NCI-H446 treated with DMSO at 0.1 percent for 48 hours (cell line): ENCODE measurements at places on chromosomes 3 and 15.

DNA sequence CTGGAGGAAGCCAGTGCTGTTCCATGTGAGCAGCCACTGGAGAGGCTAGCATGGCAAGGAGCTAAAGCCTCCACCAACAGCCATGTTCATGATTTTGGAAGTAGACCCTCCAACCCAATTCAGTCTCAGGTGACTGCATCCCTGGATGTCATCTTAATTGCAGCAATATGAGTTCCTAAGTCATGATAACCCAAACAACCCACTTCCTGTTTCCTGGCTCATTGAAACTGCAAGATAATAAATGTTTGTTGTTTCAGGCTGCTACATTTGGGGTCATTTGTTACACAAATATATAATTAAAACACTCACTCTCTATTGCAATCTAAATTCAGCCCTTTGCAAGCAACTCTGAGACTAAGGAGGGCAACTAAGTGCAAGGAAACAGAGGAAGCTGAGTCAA lies 62.4 kb upstream of the SLC24A5 start:
- DNase-seq: no peak

DNA sequence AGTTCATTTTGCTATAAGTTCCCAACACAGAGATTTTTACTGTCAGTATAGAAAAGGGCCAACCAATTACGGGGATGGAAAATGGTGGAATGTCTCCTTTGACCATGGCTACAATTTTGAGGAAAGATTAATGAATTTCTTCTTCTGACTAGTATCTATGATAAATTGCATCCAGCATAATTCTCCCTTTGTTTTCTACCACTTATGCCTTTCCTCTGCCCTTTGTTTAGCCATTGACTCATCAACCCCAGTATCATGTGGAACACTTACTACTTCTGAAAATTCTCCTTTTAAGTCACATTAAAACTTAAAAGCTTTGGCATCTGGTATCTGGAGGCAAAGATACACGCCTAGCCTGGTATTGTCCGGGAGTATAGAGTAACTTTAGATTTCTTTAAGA lies 92.9 kb upstream of the CADPS start:
- DNase-seq: no peak

DNA sequence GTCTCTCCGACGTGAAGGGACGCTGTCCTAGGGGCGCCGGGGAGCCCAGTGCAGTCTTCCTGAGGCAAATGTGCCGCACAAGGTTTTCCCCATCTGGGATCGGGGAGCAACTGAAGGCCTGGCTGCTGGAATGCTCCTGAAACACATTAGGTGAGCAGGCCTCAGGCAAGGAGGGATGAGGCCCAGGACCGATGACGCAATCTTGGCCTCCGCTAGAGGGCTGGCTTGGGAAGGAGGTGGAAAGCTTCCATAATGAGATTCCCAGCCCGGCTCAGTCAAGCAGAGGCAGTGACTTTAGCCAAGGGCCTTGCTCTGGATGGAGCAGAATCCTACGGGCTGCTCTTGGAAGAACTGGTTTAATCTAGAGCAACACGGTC lies 50.8 kb downstream of the CPN2 start:
- DNase-seq: peak; percentile 65

- DNase-seq: no peak
Measured at GRCh38 chr15:55546718-55547117, 38.7 kb upstream of the DNAAF4 start.

DNA sequence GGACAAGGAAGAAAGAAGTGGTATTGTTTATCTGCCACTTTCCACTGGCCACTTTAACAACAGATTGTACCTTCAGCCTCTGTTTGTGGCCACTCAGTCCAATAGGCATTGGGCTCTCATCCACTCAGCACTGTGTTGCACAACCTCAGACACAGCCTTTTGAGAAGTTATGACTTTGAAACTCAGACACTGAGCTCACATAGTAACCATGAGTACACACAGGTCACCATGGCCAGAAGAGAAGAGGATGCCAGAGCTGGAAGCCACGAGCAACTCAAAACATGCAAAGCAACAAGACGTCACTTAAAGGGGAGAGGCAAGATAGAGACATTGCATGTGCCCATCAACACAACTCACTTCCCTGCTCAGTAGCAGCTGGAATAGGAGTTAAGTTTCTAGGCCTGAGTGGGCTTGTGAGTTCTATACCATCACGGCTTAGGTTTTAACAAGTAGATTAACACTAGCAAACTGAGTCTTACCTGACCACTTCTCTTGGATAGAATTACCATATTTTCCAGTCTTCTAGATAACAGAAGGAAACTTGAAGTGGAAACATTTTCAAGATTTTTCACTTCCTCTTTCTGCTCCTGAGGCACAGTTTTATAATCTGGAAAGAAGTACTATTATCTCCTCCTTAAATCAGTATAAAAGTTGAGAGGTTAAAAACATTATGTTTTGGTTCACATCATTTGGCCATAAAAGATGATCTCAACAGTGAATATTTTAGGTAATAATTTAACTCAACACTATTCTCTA lies 103.5 kb downstream of the IMPG2 start:
- DNase-seq: no peak

- no peak for DNase-seq
Measured at GRCh38 chr3:52118156-52118875, 35.9 kb downstream of the POC1A start.

- no peak for DNase-seq
Measured at GRCh38 chr15:79522656-79523055, 90.5 kb downstream of the MINAR1 start.

DNA sequence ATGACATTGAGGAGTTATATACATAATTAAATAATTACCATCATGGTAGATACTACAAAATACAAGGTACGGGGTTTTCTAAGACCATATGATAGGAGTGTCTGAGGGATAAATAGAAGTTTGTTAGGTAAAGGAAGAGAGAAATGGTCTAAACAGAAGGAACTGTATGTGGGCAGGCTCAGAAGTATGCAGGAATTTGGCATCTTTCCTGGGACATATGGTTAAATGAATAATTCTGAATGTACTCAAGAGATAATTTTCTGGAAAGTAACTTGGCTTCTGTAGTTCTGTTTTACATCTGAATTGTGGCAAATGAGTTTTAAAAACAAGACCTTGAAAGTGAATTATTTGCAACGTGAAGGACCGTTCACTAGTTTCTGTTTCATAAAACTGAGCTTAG lies 17.5 kb downstream of the LMCD1 start:
- no peak for DNase-seq

GRCh38 chr15:63435204-63435820 lies 53.7 kb upstream of the CA12 start:
- no peak for DNase-seq

DNA sequence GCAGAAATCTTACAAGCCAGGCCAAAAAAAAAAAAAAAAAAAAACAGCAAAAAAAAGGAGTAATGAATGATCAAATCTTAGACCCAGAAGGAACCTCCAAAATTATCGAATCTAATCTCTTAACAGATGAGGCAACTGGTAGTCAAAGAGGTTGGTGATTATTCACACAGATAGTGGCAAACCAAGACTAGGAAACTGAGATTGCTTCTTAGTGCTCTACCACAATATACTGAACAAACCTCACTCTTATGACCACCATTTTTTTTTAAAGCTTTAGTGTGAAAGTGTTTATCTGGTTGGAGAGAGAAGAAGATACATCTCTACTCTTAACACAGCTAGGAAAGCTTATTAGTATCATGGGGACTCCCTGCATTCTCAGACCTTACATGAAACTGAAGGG lies 17.3 kb downstream of the ATOSA start:
- DNase-seq: no peak

DNA sequence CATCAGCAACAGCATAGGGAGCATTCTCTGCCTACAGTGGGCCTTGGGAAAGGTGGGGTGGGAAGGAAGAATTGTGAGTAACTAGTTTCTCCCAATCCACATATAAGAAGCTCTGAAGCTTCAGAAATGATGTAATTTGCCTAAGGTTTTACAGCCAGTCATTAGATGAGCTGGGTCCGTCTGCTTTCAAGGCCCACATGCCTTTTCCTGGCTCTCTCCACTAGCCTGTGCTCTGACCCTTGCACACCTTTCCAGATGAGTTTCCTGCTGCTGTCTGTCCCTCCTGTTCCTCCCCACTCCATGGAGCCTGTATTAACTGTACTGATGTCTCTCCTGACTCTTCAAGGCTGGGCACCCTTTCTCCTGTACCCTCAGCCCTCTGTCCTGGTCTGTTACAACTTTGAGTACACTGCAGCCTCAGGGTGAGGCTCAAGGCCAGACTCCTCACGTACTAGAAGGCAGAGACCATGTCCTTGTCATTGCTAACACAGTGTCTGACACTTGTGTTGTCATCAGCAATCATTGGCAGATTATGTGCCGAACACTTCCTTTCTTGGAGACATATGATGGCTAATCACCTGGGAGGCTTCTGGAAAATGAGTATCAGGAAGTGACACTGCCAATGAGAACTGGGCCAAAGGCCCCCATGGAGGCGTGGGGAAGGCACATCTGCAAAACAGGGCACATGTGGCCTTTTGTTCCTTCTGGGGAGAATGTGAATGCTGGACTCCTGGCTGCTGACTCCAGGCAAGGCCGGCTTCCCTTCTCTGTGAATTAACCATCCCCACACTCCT lies 6.6 kb downstream of the TM6SF1 start:
- DNase-seq: no peak

DNA sequence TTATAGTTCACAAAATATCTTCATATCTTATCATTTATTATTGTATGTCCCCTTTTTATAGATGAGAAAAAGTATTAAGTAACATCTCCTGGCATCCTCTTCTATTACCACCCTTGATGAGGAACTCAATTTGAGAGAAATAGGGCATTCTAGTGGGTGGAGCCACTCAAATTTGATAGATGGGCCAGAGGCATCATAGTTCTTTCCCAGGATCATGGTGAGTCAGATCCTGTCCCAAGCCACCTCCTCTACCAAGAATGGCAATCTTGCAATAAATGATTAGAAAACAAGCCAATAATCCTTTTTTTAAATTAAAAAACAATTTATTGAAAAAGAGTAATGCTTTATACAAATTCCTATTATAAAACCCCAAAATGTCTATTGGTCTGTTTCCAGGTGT lies 16.8 kb downstream of the CLDN1 start:
- DNase-seq: no peak

DNA sequence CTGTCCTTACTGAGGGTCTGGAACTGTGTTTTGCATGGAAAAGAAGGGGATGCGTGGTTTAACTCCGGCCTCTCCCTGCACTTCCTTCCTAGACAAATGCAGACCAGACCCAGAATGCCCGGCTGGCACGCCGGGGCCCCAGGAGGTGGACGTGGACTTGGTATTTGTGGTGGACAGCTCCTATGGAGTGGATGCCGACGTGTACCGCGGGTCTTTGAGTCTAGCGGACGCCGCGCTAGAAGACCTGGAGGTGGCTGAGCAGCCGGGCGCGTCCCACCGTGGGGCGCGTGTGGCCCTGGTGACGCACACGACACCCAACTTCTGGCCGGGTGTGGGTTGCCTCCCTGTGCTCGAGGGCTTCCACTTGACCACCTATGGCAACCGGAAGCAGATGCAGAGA lies 81.8 kb upstream of the COL6A5 start:
- DNase-seq: no peak

- DNase-seq: no peak
Measured at GRCh38 chr15:98861188-98861587, 146.4 kb downstream of the PGPEP1L start.

DNA sequence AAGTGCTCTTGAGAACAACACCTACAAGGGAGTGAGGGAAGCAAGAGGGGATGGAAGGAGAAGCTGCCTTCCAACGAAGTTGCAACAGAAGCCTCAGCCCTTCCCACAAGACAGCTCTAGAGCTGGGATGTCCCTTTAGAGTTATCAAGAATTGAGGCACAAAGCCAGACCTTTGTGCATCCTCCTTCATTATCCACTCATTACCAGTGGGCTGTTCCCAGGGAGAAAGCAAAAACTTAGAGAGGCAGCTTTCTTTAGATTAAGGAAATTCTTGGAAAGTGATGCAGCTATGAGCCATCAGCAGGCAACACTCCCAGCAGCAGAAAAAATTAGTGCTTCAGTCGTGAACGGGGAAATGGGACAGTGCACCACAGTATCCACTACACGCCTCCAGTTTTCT lies 10.6 kb upstream of the CD96 start:
- DNase-seq: no peak

DNA sequence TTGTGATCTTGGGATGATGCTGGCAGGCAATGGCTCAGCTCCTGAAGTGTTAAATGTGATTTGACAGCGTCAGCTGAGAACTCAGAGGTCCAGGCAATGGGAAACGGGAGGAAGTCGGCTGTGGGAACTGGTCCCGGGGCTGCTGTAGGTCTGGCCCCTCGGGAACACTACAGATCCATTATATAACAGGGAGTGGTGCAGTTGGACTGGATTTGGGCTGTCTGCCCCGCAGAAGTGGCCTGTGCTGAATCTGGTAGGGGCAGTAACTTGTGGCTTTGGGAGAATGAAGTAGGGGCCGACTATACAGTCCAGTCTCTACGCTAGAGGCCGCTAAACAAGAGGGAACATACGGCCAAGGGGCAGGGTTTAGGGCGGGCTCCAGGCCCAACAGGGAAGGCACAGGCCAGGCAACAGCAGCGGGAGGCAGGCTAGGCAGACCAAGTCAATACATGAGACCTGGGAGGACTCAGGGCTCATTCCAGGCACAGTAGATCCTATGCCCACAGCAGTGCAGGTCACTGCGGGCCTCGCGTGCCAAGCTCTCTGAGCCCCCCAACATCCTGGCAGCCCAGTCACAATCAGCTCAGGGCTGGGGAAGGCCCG lies 20.3 kb upstream of the IL16 start:
- DNase-seq: no peak

DNA sequence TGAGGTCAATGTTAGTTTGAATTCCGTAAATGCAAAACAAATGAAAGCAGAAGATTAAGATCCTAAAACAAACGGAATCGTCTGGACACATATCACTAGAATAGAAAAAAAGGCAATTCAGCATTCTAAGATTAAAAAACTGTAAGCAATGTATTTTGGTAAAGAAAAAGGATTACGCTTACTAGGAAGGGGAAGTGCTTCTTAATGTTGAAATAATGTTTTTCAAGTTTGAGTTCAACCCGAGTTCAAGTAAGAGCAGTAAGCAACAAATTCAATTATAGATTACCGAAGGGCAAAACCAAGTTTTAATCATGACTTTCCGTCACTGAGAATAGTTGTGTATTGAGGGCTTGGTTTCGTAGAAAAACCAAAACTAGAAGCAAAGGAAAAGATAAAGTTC lies 637 bp downstream of the CIP2A start:
- no peak for DNase-seq

DNA sequence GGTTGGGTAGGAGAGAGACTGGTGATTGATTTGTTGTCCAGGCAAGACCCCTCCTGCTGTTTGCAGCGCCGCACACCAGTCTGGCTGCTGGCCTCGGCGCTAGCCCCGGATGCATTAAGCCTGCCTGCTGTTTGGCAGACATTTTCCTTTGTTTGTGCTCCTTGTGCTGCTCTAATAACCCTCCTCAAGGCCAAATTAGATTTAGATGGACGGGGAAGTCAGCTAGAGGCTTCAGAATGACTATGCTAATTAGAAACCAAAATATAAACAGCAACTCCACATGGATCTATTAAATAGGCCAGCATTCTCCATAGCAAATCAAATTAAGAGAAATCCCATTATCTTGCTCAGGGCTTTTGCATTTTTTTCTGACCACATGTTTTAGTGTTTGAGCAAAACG lies 445.2 kb downstream of the SQOR start:
- peak; percentile 41 for DNase-seq
